ENCODE measurements at places on chromosomes 2 and 18.

- DNase-seq = no peak
Observed at GRCh38 chr2:45974056-45974455, 322.6 kb downstream of the PRKCE start.

DNA sequence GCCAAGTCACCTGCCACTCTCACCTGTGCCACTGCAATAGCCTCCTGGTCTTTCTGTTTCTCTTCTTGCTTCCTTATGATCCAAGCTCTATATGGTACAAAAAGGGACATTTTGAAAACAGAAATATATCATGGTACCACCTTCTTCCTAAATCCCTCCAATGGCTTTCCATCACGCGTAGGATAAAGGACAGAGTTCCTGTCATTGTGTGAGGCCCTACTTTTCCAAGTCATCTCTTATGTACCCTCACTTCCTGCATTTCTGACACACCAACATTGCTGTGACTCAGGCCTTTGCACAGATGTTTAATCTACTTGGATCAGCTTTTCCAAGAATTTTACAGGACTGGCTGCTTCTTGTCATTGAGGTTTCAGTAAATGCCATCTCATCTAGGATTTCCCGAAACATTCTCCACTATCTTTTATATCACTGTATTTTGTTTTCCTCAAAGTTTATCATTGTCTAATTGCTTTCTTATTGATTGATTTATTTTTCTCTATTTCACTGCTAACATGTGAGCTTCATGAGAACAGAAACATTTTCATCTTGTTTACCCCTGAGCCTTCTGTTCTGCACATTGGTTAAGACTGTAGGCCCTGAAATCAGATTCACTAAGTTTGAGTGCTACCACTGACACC, 426.1 kb upstream of the FANCL start:
- no peak for DNase-seq

- DNase-seq = no peak
Observed at GRCh38 chr2:85600951-85601770, 1.3 kb downstream of the TMEM150A start.

DNA sequence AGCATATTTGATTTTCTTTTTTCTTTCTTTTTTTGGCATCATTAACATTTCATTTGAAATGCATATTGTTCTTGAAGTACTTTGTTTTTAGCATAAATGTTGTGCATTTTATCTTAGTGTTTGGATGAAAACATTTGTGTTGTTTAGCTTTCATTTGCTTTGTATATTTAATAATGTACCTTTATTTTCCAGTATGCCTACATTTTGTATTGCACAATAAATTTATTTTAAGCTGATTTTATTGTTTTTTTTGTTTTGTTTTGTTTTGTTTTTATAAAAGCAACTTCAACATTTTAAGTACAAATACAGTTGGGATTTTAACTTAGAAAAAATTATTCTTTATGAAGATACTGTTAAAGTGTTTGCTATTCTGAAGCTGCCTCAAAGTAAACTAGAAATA, 54.4 kb downstream of the GLS start:
- no peak for DNase-seq
